ENCODE measurements at places on chromosomes 11 and 22. TPM values are rescaled to one million over a fixed set of nuclear protein-coding genes. Genes with fewer than 3 reads are reported as not detected.

OVCH2 gene
- not detected for total RNA-seq

APOA5 gene
- total RNA-seq = not detected

ST3GAL4 gene
- 7.5 TPM for total RNA-seq

STK33 gene
- total RNA-seq = 0.79 TPM

LRRC32 gene
- 0.87 TPM for total RNA-seq

CCDC157 gene
- total RNA-seq = 4.3 TPM

Data from activated CD4-positive, alpha-beta T cell treated with anti-CD3 and anti-CD28 coated beads, Interleukin-2, amount 10 ng/mL, durations not matched to agents 7 days and 5 days (primary cell).